ENCODE measurements at places on chromosomes 5 and 9.

DNA sequence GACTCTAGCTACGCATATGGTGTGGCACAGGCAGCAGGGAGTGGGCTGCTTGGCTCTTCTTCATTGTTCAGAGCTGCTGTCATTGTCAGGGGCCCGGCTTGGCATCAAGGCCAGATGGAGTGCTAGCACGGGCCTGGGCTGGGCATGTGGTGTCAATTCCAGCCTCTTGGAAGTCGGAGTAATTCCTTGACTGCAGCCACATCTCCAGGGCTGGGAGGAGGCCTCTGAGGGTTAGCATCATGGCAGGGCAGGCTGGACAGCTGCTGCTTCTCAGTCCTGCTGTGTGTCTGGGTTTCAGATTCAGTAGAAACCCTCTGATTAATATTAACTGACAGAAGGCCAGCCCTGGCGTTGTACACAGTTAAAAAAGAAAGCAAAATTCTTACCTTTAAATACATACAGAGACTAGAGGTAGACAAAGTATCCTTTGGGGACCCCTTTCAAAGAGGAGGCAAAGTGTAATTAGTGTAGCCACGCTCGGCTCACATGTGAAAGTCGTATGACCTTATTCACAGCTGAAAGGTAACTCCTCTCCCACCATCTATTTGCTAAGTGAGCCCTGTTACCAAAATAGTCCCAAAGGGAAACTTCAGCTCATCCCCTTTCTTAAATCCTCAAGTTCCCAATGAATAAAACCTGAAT, 126.4 kb downstream of the DOCK2 start:
- no peak for DNase-seq

DNA sequence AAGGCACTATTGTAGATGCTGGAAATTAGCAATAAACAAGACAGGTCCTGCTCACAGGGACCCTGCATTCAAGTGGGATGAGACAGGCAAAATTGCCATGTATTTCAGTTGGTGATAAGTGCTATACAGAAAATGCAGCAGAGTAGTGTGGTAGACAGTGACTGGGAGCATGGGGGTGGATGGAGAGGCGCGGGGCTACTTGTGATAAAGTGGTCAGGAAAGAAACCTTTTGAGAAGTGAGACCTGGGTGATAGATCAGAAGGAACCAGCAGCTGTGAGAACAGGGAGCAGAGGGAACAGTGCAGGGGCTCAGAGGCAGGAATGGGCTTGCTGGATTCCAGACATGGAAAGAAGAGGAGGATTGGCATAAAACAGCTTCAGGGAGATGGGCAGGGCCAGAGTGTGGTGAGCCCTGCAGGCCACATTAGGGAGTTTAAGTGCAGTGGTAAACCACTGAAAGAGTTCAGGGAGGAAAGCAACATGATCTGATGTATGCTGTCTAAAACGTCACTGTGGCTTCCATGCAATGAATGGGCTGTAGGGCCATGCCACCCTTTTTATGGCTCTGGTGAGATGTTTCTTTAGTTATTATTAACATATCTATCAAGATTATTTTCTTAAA, 7.3 kb downstream of the CRHBP start:
- DNase-seq, result no peak

- DNase-seq, result no peak
These were observed 687.6 kb downstream of the CETN3 start for GRCh38 chr5:89721931-89722330.

DNA sequence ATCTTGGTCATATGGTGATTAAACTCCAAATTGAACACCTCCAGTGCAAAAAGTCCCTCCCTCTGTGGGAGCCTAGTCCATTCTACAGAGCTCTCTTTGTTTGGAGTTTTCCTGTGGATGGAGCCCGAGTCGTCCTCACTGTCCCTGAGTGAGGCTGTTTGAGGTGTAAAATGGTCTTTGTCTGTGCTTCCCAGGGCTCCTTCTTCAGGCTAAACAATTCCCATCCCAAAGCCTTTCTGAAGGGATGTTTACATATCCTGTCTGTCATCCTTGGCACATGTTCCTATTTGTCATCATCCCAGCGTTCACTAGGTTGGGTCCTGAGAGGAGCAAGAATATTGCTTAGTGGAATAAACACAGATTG, 68.9 kb downstream of the COL27A1 start:
- no peak for DNase-seq

DNA sequence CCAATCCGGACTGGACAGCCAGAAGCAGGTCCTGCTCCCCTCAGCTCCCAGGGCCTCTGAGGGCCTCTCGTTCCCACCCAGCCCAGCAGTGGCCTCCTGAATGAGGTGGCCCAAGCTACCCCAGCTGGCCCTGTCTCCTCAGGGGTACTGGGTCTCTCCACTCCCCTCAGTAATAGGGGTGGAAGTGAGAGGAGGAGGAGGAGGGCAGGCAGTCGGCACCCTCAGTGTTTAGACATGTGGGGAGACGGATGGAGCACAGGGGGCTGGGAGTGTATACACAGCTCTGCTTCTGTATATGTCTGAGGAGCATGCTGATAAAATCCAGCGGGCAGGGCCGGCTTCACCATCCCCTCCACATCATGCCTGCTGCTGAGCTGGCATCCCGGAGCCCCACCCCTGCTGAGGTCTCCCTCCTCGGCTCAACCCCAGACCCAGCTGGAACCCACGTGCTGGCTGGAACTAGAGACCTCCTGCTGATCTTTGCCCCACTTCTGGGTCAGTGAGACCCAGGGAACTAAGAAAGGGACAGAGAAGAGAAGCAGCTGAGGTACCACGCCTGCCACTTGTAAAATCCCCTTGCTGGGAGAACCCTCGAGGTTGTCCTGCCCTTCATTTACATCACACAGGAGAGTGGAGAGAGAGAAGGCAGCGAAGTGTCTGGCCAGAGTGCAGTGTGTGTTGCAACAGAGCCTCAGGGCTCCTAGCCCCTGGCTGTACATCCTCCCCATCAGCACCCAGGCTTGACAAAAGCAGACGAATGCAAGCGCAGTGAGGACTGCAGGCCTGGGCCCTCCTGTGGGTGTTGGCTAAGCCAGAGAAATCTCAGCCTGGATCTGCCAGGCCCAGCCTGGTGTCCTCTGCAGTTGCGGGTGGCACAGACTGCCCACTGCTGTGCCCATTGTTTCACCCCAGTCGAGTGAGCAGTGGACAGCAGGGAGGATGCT, 77.5 kb downstream of the PSD2 start:
- no peak for DNase-seq

GRCh38 chr5:13773649-13774048, 170.8 kb downstream of the DNAH5 start:
- no peak for DNase-seq

GRCh38 chr9:136546697-136547501, 1.1 kb upstream of the NOTCH1 start:
- peak; percentile 46 for DNase-seq

- no peak for DNase-seq
These were observed 62.6 kb downstream of the SEMA5A start for GRCh38 chr5:9483243-9483642.

DNA sequence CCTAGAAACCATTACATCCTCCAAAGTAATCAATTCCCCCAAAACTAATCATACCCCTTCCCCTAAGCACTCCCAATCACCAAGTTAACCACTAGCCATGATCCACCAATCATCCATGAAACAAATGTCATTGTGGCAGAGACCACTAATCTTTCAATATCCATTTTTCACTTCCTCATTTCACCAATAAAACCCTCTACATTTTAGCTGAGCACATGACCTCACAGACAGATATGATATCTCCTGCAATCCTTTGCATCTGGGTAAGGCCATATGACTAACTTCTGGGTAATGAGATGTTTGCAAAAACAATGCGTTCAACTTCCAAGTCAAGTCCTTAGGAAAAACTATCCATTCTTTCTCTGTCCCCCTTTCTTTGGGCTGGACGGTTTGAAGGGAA, 20.7 kb downstream of the OR2S2 start:
- no peak for DNase-seq

DNA sequence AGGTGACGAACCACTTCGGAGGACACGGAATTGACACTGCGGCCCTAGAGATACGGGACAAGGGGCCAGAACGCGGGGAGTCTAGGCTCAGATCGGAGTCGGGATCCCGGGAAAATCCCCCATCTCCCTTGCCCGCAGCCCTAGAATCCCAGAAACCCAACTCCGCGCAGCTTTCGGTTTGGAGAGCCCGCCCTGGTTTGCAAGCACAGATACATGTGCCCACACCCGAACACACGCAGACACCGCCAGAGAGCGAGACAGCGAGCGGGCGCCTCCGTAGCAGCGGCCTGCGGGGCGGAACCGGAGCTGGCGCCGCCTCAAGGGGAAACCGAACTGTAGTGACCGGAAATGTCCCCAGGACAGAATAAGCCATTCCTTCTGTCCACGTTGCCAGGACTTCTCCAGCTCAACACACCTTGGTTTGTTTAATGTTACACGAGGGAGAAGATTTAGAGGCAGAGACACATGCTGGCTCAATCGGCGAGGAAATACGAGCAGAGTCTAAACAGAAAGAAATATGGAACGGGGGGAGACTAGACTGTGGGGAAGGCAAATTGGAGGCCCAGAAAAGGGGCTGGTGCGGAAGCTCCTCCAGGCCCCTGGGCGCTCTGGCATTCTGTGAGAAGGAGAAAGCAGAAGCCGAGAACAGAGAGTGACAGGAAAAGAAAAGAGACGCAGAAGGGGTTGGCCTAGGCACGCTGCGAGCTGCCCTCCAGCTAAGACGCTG, 2.9 kb upstream of the PAX5 start:
- no peak for DNase-seq

- DNase-seq, result no peak
These were observed 19.2 kb downstream of the SLC22A4 start for GRCh38 chr5:132313366-132313765.

- no peak for DNase-seq
These were observed 547.3 kb upstream of the C9orf72 start for GRCh38 chr9:28120626-28121025.

DNA sequence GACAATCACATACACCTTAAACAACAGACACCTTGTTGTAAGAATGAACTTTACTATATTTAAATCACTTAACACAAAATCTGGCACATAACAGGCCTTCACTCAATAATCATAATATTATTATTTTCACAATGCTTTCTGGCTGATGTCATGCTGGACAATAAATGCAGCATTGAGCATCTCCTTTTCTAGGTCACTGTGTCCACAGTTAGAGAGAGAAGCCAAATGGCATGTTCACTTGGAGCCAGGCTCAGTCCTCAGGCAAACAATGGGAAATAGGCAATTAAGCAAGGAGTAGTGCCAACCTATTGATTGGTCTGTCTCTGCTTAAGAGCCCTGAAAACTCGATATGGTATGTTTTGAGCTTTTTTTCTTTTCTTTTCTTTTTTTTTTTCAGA, 50.6 kb upstream of the KLF4 start:
- DNase-seq, result no peak

- DNase-seq, result no peak
These were observed 55.6 kb downstream of the CFAP90 start for GRCh38 chr5:7795306-7795705.

DNA sequence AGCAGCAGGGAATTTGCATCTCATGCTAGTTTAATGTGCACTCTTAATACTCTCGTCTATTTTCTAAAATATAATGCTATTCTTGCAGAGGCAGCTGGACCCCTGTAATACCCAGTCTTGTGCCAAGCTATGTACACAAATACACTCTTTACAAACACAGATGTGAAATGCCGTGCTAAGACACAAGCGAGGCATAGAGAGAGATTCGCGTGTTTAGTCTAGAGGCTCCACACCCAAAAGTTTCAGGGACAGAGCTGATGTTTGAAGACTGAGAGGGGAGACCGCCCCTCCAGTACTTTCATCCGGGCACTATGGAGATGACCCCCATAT, 1.2 kb downstream of the DPYSL3 start:
- no peak for DNase-seq

GRCh38 chr9:130590305-130590704, 10.9 kb downstream of the FUBP3 start:
- DNase-seq, result no peak

DNA sequence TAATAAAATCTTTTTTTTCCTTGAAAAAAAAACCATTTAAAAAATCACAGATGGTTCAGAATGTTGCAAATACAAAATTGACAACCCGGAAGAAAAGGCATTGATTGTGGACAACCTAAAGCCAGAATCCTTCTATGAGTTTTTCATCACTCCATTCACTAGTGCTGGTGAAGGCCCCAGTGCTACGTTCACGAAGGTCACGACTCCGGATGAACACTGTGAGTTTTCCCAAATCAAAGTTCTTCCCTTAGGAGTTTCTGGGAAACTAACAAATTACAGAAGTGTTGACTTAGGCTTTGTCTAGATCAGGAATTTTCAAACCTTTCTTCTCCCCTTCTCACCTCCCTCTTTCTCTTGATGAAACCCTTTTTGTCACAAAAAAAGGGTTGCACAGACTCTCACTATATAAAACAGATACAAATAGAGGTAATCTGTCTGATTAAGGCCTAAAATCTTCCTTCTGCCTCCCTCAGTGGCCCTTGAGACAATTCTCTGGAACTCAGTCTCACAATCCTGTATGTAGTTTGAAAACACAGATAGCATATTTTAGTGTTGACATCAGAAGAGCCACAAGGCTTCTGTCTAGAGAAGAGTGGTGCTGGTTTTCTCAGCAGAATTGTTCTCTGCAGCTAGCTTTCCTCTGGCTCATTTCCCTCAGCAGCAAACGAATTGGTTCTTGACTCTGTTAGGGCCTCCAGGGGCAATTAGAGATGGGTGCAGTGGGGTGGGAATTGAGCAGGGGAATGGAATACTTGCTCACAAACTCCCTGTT, 79.5 kb downstream of the OSMR start:
- DNase-seq, result no peak

DNA sequence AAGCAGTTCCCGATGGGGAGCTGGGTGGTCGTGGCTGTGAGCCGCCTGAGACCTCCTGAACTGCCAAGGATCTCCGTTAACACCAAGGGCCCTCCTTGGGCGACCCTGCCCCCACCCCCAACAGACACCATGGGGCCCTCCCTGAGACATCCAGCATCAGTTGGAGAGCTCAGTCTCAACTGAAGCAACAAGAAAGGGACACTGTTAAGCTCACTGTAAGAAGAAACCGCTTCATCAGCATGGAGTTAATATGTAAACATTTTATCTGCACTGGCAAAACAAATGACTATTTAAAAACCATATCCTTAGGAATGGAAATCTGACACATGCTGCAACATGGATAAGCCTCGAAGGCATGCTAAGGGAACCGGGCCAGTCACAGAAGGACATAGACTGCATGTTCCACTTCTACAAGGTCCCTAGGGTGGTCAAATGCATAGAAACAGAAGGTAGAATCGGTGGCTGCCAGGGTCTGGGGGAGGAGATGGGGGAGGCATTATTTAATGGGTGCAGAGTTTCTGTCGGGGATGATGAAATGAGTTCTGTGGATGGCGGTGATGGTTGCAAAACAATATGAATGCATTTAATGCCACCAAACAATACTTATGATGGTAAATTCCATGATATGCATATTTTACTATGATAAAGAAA, 47.4 kb downstream of the ROR2 start:
- no peak for DNase-seq

- DNase-seq, result no peak
These were observed 35.3 kb downstream of the GAPVD1 start for GRCh38 chr9:125296843-125297372.
